Brain (organoid and tissue), 16 donors: ENCODE measurements at places on chromosomes 16 and 17.
A peak's percentile ranks its signal among the peaks of the same experiment; 100 is the strongest.

- no peak for DNase-seq
Measured at GRCh38 chr17:17089796-17090641, 47.8 kb downstream of the MPRIP start.

DNA sequence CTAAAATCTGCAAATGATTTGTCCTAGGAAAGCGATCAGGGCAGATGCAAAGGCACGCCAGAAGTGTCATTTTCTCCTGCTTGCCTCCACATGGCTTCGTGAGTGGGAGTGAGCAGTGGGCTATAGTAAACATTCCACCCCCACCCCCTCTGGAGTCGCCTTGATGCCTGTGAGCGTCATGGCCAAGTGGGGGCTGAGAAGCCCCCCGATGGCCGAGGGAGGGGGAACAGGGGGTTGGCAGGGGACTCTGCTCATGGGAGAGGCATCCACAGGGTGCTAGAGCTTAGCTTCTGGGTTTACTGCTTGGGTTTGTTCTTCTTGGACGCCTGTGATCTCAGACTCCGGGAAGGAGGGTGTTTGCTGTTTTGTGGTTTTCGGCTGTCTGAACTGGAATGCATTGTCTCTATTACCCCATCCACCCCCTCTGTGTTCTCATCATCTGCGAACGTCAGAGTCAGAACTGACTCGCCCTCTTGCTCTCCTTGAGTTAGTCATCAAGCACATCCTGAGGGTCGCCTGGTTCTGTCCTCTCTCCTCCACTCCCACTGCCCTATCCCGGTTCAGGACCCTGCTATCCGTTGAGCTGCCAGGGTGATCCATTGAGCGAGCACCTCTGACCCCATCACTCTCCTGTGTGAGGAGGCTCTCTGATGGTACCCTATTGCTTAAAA lies 15.4 kb downstream of the TNS4 start:
- DNase-seq, result no peak

- DNase-seq, result no peak
Measured at GRCh38 chr17:59464246-59464645, 101.2 kb upstream of the DHX40 start.

GRCh38 chr16:64096689-64097088 lies 1025.2 kb downstream of the CDH11 start:
- no peak for DNase-seq

GRCh38 chr17:19004421-19005136 lies at the start of gene FAM83G:
Gene FAM83G, minus strand, starts transcription at chr17:19004764. Its CDS starts 723 bp downstream, at chr17:19004041.
- peak; percentile 29 for DNase-seq

DNA sequence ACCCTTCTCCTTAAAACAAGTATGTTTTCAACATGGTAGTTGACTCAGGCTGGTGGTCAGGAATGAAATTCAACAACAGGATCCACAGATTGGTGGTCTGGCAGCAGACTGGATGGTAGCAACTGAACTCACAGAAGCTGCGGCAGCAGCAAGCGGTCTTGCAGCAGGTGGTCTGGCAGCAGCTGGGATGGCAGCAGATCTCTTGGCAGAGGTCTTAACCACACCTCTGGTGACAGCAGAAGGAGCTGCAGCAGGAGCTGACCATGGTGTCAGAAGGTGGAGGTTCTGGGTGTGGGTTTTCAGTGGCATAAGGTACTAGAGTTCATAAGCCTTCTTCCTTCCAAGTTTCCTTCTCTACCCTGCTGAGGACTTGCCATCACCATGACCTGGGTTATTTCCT lies 2.2 kb upstream of the KRTAP4-1 start:
- no peak for DNase-seq

DNA sequence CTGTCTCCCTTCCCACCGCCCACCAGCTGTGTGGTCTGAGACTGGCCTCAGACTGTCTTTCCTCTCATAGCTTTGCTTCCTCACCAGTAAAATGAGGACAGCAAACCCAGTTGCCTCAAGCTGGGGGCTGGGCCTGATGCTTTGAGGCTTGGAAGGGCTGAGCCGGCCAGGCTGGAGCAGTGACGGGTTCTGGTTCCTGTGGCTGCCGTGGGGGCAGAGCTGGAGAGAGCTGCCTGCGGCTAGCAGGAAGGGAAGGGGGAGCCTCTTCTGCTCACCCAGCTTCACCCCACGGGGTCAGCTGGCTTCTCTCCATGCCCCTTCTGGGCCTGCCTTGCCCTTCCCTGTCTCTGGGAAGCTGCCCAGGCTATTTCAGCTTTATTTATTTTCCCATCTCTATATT lies 23.7 kb downstream of the LASP1 start:
- no peak for DNase-seq

DNA sequence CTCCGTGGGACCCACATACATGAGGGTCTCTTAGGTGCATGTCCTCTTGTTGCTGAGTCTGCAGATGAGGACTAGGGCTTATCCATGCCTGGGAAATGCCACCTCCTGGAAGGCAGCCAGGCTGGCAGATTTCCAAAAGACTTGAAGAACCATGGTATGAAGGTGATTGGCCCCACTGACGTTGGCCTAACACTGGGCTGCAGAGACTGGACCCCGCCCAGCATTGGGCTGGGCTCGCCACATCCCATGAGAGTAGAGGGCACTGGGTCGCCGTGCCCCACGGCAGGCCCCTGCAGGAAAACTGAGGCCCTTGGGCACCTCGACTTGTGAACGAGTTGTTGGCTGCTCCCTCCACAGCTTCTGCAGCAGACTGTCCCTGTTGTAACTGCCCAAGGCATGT lies 38.2 kb upstream of the IL21R start:
- no peak for DNase-seq

DNA sequence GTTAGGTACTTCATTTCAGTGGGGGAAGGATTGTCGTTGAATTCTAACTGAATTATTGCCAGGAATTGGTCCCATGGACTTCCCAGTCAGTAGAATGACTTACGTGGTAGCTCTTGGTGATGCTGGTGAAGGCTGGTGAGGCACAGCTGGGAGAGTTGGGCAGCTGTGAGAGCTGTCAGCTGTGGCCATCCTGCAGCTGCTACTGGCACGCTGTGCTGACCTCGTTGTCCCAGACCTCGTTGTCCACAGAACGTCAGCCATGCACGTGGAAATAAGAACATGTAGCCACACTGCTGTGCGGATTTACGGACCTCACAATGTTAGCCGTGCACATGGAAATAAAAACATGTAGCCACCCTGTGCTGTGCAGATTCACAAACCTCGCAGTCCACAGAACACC lies 102.3 kb downstream of the NPIPB11 start:
- DNase-seq, result no peak

GRCh38 chr17:66789093-66789492 lies 45.8 kb upstream of the CACNG5 start:
- DNase-seq, result no peak

GRCh38 chr17:72092710-72093322 lies 28.0 kb upstream of the SOX9 start:
- DNase-seq, result no peak

- DNase-seq, result peak; percentile 61
Measured at GRCh38 chr16:82639666-82640336, 13.0 kb downstream of the CDH13 start.

GRCh38 chr16:15963307-15963910 lies 14.0 kb downstream of the ABCC1 start:
- no peak for DNase-seq

DNA sequence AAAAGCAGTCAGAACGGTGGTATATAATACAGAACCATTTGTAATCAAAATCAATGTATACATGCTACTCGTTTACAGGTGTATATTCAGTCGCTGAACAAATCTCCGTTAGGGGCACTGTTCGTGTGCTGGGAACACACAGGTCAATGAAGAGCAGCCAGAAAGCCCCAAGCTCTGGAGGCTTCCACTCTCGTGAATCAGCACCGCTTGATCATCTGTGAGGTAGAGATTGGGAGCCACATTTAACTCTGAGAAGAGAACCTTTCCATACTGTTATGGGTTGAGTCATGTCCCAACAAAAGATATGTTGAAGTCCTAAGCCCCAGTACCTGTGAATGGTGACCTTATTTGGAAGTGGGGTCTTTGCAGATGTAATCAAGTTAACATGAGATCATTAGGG lies 5.4 kb upstream of the CYTH1 start:
- DNase-seq, result no peak

GRCh38 chr17:43351691-43352090 lies 47.1 kb upstream of the ARL4D start:
- no peak for DNase-seq

- DNase-seq, result no peak
Measured at GRCh38 chr17:55664287-55664686, 58.4 kb downstream of the TMEM100 start.

- peak; percentile 60 for DNase-seq
Measured at GRCh38 chr16:17827313-17827712, 356.6 kb upstream of the XYLT1 start.

GRCh38 chr17:259341-259976 lies 78.0 kb upstream of the DOC2B start:
- peak; percentile 70 for DNase-seq

DNA sequence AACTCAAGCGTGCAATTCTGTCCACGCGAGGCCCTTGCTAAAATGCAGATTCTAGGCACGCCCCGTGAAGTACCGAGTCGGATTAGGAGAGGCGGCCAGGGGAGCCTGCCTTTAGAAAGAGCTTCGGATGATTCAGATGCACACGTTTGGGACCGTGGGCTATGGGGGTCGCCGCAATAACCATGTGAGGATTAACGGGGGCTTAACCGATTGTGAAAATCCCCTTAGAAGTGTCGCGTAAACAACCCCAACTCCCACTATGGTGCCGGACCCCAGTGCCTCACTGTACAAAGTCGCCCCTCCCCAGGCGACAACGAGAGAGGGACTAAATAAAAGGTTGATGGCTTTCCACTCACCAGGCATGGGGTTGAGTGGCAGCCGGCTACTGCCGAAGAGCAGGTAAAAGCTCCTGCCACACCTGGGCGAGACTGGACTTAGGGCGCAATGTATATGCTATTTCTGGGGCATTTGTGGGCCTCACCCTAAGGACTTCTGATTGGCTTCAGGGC lies 635 bp upstream of the SP2 start:
- DNase-seq, result no peak

DNA sequence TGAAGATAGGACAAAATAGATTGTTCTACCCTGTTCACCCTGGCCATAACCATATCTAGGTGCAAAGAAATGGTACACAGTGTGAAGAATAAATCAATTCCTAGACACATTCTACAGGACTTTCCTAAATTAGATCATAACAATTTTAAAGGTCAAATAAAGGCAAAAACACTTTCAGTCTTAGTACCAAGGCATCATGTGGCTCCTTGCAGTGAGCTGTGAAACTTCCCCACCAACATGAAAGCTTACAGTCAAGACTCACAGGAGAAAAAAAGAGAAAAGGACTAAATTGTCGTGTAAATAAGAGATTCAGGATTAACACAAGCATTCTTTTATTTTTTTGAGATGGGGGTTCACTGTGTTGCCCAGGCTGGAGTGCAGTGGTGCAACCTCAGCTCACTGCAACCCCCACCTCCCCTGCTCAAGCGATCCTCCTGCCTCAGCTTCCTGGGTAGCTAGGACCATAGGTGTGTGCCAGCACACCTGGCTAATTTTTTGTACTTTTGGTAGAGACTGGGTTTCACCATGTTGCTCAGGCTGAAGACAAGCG lies 14.2 kb downstream of the NSMCE1 start:
- DNase-seq, result no peak

- no peak for DNase-seq
Measured at GRCh38 chr16:12186774-12187335, 210.3 kb downstream of the SNX29 start.

DNA sequence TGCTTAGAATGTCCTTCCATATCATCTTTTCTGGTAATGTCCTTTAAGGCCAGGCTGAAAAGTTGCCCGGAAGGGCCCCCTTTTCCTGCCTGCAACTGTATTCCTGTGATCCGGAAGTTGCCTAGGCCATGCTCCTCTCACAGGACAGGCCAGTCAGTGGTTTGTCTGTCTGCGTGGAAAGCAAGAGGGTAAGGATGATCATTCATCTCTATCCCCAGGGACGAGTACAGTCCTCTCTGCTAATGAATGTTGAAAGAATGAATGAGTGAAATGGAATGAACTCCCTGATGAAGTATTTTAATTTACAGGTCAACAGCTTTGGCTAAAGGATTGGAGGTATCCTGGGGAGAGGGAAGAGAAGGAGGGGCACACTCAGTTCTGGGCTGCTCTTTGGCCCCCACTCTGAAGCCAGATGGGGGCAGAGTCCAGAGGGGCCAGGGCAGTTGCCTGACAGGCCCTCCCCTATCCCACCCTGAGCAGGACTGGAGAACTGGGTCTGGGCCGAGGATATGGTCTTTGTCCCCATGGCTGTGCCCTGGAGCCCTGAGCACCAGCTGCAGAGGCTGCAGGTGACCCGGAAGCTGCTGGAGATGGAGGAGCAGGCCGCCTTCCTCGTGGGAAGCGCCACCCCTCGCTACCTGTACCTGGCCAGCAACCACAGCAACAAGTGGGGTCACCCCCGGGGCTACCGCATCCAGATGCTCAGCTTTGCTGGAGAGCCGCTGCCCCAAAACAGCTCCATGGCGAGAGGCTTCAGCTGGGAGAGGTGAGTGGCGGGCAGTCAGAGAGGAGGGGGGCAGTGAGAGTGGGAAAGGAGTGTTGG lies 3.2 kb downstream of the AOC3 start:
- no peak for DNase-seq

DNA sequence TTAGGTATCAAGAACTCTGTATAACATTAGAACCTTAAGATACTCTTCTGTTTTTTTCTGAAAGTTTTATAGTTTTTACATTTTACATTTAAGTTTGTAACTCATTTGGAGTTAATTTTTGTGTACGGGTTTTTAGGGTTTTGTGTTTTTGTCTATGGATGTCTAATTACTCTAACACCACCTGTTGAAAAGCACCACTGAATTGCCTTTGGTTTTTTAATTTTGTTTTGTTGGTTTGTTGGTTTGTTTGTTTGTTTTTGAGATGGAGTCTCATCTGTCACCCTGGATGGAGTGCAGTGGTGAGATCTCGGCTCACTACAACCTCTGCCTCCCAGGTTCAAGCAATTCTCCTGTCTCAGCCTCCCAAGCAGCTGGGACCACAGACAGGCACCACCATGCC lies 29.8 kb upstream of the ZNF629 start:
- DNase-seq, result no peak

- no peak for DNase-seq
Measured at GRCh38 chr16:49588729-49589384, 215.3 kb downstream of the C16orf78 start.

GRCh38 chr17:34671191-34671590 lies 91.8 kb downstream of the TMEM132E start:
- no peak for DNase-seq

- no peak for DNase-seq
Measured at GRCh38 chr16:8251298-8251697, 339.0 kb downstream of the TMEM114 start.

DNA sequence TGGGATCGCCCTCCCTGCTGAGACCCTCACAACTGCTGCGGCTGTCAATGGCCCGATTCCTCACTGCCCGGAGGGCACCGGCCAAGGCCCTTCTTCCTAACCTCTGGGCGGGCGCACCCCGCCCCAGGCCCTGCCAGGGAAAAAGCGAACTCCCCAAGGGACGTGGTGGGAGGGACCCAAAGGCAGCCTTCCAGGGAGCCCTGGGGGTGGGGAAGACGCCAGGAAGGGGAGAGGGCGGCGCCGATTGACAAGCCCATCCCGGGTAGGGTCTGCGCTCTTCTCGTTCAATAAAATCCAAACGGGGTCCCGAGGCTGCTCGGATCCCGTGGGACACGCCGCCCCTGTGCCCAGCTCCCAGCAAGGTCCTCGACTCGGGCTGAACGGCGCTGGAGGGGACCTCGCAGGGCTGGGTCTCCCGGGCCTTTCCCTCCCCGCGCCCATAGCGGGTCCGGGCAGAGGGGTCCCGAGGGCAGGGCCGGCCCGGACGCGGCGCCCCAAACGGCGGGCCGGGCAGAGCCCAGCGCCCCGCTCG lies 416 bp downstream of the KIFC3 start:
- DNase-seq, result peak; percentile 48
